ENCODE measurements at places on chromosomes 12 and 14.

DNA sequence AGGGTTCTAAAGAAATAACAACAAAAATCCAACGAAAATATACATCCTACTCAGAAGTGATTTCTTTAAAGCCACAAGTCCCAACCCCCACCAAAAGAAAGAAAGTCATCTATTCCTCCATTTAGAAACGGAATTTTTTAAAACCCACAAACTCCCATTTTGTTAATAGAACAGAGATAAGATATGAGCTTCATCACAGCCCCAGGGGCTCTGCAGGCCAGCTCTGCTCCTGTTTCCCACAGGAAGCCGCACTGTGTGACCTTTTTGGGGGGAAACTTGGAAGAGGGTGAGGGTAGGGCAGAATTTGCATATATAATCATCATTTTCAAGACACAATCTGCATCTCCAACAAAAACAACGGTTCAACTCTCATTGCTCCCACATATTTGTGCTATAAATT lies 2.8 kb downstream of the FBXL14 start:
- DNase-seq, result peak; percentile 23

DNA sequence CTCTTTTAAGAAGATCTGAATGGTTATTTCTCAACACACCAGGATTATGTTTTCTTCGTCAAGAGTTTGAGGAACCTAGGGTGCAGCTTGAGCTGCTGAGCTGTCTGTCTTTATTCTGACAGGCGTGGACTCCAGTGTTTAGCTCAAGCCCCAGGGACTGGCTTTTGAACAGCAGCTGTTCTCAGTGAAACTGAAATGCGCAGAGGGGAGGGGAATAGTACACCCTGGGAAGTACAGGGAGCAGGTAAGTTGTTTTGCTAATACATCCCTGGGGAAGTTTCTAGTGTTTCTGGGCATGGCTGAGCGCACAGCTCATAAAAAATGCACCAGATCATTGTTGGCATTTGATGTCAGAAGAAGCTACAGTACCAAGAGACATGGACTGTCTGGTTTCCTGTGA lies 659.8 kb downstream of the DIO2 start:
- DNase-seq, result no peak

- no peak for DNase-seq
Measured at GRCh38 chr14:44383636-44384035, 123.4 kb downstream of the FSCB start.

GRCh38 chr12:12499909-12500604 lies 62.6 kb downstream of the DUSP16 start:
- DNase-seq, result no peak

- DNase-seq, result peak; percentile 80
Measured at GRCh38 chr12:127389923-127390322, 877.0 kb upstream of the TMEM132C start.

GRCh38 chr12:90250042-90250441 lies 541.4 kb upstream of the ATP2B1 start:
- no peak for DNase-seq

GRCh38 chr14:91679273-91679672 lies 52.6 kb downstream of the CATSPERB start:
- no peak for DNase-seq

DNA sequence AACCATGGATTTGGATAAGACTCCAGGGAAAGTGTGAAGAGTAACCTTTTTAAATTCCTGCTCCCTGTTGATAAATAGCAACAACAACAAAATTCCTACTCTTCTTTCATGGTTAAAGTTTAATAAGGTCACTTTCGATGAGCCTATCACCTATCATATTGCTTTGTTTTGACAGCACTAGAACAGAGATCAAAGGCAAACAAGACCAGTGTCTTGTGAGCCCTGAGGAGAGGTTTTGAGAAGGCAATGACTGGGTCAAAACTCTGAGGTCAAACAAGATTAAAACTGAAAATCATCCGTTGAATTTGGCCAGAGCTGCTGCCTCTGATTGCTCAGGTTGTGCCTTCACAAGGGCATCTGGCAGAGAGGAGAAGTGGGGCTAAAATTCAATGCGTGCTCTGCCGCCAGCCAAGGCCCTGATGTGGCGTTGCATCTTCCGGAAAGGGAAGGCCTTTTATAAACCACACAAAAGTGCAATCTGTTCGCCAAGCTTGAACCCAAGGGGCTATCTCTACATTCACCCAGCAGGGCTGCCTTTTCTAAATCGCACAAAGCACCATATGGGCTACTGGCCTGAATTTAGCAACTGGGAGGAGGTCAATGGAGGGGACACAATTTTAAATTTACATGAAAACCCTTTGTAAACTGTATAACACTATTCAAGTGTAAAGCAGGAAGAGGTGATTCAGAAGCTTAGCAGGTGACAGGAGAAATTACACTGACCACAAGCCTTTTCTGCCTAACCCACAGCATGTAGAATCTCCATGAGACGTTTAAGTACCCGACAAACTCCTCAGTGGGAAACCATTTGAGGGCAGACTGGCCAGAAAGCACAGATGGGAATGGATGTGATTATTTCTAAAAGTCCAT lies 140.8 kb downstream of the DAD1 start:
- DNase-seq, result peak; percentile 37

- DNase-seq, result peak; percentile 38
Measured at GRCh38 chr14:32703183-32703621, 235.5 kb upstream of the NPAS3 start.

DNA sequence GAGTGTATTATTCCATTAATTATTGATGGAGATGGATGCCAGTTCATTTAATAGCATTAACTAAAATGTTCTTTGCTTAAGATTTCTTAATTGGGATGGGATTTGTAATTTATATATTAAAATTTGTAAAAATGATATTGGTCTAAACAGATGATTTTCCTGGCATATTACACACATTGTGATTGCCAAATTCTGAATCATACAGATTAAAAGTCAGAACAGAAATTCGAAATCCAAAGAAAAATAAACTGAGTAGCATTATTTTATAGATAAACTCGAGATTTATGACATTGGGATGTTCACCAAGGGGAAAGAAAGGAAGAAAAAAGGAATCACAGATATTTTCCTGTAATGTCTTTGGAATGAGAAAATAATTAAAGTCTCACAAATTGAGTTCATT lies 481.1 kb downstream of the CCER1 start:
- DNase-seq, result no peak

DNA sequence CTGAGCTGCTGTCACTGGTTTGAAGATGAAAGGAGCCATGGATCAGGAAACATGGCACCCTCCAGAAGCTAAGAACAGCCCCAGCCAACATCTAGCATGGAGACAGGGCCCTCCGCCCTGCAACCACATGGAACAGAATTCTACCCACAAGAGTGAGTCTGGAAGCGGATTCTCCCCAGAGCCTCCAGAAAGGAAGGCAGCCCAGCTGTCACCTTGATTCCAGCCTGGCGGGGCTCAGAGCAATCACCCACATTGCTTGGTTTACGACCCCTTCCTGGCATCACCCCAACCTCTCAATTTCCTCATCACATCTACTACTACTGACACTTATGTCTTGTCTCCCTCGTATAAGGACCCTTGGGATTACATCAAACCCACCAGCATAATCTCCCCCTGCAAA lies 38.5 kb downstream of the OAS2 start:
- no peak for DNase-seq

GRCh38 chr12:124829008-124829707 lies 34.5 kb downstream of the SCARB1 start:
- peak; percentile 98 for DNase-seq

DNA sequence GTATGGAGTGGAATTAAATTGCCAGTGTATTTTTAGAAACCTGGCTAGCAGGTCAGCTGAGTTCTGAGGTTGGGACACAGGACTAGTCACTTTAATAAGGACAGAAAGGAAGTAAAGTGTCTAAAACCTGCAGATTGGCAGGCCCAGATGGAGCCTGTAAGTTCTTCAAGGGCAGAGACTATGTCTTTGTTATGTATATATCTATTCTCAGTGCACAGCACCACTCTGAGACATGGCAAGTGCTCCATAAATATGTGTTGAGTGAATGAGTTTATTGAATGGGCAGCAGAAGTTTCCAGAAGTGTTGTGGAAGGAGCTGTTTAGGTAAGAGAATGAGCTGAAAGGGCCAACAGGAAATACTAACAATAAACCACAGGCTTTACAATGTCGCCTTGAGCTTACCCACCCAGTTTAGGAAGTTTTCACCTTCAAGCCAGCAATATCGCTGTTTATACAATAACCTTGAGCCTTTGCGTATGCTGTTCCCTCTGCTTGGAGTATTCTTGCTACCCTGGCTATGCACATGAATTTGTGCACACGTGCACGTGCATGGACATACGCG lies 109.5 kb upstream of the TMPO start:
- no peak for DNase-seq

DNA sequence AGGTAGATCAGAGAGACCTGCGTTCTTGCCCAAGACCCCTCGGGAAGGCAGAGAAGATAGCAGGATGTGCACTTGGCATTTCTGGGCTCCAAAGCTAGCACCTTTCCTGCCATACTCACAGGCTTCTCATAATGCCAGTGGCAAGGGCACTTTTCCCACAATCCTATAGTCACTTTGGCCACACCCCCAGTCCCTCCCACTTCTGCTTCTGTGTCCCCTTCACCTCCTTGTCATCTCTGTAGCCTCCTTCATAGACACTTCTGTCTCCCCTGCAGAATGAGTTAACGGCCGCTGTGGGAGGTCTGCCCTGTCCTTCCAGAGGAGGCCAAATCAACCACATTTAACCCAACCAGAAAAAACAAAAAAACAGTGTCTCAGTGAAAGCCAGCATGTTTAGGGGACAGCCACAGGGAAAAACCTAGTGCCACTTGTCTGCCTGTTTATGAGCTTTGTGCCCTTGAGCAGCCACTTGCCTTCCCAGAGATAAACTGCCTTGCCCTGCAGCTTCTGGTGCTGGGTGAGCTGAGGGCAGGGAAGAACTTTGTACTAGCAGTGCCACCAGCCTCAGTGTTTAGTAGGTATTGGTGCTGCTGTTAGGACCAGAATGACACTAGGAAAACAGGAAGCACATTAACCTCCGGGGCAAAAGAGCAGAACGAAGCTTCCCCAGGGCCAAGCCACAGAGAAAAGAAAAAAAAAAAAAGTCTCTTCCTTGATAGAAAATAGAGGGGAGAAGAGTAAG lies 193.0 kb upstream of the PWP1 start:
- DNase-seq, result no peak

DNA sequence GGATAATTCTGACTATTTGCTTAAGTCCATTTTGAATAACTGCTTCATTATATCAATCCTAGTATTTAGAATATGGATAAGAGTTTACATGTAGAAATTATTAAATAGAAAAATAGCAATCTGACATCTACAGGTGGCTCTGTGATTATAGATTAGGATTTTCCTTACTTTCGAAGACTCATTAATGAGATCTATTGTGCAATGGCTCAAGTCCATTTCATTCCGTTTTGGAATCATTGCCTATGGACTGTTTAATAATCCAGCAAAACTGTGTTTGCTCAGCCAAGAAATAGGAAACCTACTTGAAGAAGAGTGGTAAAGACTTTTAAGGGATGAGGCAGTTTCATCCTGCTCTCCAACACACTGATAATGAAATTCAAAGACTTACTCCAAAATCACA lies 67.8 kb upstream of the SSTR1 start:
- DNase-seq, result no peak

DNA sequence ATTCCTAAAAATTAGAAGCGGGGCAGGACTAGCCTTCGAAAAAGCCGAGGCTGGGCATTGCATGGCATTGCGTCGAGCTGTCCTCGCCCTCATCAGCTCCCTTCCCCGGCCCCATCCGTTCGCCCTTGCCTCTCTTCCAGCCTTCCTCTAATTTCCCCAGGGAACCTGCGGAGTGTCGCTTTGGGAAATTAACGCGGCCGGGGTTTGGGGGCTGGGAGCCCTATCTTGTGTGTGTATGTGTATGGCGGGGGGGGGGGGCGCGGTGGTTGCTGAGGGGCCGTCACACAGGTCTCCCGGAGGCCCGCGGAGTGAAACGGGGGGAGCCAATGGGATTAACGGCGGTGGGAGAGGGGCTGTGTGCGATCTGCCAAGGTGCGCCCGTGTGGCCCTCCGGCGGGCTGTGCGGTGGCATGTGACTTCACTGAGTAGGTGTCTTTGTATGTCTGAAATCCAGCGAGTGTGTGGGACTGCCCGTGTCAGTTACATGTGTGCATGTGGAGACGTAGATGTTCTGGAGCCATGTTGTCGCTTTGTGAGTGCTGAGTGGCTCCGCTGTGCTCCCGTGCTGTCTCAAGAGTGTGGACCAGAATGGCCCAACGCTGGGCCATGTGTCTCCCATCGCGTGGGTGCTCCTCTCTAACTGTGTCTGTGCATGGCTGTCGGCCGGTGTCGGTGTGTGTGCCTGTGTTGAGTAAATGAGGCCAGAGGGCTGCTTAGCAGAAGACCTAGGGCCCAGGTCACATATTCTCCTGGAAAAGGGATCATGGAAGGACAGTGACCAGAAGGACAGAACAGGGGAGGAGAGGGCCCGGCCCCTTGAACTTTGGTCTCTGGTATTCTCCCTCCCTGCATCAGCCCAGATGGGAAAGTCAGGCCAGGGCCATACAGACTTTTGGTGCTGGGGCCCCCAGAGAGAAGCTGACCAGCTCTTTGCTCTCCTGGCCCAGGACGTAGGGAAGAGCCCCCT lies 1.5 kb downstream of the PTMS start:
- DNase-seq, result peak; percentile 39

DNA sequence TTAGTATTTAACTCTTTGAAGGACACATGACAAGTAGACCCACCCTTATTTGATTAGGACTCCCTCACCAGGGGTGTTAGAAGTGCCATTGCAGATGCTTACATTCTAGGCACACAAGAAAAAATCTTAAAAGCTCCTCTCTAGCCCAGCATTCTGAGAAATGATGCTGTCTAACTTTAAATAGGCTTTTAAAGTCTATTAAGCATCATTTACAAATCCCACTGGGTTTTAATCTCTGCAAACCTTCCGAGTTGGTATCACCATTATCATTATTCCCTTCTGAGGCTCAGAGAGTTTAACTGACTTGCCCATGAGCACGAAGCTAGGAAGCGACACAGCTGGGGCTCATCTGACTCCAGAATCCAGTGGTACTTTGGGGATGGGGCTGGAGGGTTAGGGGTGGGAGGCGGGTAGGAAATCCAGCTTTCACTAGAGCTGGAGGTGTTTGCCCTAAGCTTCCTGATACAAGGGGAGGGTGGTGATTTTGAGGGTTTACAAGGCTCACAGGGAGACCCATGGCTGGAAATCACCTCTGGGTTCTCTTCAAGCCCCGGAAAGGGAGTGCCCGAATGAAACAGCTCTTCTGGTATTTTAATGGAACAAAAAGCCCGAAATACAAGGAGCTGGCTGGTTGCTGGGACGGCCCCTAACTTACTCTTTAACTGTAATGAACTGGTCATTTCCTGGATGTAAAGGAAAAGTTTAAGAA lies 109.2 kb upstream of the FUT8 start:
- no peak for DNase-seq

DNA sequence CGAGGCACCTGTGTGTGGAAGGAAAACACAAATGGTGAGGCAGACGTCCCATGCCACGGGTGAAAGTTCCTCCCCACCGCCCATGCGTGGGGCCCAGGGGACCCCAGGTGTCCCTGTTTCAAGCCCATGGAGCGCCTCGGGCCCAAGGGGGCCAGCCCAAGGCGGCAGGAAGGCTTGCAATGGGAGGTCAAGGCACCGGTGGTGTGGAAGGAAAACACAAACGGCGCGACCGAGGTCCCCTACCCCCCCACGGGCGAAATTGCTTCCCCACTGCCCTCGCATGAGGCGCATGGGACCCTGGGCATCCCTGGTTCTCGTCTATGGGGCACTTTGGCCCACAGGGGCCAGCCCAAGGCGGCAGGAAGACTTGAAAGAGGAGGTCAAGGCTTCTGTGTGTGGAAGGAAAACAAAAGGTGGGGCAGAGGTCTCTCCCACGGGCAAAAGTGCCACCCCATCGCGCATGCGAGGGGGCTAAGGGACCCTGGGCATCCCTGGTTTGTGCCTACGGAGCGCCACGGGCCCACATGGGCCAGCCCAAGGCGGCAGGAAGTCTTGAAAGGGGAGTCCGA lies 379.4 kb downstream of the ALG10 start:
- no peak for DNase-seq

GRCh38 chr12:54437243-54437642 lies 18.2 kb upstream of the ITGA5 start:
- no peak for DNase-seq

Measured in choroid plexus epithelial cell (primary cell).